ENCODE measurements at places on chromosomes 6 and 20.

GRCh38 chr6:20490591-20490990 is 43.7 kb upstream of the CDKAL1 start:
- DNase-seq, result no peak

GRCh38 chr20:10388597-10388996 is 45.4 kb downstream of the MKKS start:
- DNase-seq, result no peak

- peak; percentile 21 for DNase-seq
These were observed 46.8 kb downstream of the CEP43 start for GRCh38 chr6:167045828-167046580.

DNA sequence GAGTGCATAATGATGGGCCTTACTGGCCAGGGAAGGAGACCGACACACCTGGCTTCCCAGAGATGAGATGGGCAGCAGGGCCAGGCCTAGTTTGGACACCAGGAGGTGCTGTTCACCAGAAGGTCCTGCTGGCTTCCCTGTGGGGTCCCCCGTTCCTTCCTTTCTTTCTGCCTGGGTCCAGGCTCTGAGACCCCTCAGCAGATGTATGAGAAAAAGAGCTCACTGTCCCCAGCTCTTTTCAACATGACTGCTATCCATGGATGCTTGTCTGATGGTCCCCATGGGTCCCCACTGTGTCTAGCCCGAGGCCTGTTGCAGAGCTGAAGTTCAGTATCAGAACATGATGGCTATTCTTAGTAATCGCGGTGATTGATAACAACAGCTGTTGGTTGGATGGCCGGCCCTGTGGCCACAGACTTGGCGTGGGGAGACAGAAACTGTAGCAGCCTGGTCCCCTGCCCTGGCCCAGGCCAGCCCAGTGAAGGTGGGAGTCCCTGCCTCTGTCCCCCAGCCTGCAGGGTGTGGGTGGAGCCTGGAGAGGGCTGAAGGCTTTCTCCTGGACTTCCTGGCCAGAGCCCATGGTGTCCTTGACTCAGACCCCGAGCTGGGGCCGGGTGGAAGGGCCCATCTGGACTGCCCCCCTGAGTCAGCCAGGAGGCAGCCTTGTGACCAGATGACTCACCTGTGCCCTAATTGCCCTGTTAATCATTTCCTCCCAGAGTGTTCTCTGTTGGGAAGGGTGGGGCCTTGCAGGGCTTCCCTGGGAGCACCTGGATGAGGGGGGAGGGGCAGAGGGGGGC is 9.9 kb upstream of the BAK1 start:
- DNase-seq, result peak; percentile 97

DNA sequence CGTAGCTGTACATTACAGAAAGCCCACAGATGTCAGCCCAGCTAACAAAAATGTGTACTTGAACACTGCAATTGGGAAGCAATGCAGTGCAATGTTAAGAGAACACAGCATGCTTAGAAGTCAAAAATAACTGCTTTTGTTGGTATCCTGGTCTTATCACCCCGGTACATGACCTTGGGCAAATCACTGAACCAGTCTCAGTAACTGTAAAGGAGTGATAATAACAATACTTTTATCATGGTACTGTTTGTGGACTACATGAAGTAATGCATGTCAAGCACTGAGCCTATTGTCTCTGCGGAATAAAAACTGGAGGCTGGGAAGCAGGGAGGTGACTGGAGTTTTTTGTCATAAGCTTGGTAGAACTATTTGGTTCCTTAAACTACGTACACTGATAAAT is 44.7 kb upstream of the SPDEF start:
- no peak for DNase-seq

DNA sequence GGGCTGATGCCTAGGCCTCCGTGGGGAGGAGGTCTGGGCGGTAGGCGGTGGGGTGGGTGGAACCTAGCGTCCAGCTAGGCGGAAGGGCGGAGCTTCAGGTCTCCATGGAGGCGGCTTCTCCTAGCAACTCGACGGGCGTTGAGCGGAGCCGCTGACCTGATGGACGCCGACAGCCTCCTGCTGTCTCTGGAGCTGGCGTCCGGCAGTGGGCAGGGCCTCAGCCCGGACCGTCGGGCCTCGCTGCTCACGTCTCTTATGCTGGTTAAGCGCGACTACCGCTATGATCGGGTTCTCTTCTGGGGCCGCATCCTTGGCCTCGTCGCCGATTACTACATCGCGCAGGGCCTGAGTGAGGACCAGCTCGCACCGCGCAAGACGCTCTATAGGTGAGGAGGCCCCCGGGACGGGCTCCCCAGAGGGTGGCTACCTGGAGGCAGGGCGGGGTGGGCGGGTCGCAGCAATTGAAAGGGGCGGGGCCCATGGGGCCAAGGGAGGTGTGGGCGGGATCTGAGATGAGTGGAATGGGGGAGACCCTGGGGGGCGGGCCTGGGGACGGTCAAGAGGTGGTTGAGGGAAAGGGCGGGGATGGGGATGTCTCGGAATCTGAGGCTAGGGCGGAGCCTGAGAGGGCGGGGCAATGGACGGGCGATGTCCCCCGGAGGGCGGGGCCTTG is at the start of gene RSPH9:
Gene RSPH9, plus strand, starts transcription at position 97 of the 673 bp plus-strand sequence. Its CDS starts 63 bp downstream, at position 160.
- no peak for DNase-seq

- peak; percentile 13 for DNase-seq
These were observed 157.1 kb upstream of the SMLR1 start for GRCh38 chr6:130670142-130670541.

- no peak for DNase-seq
These were observed 85.6 kb downstream of the ANKRD6 start for GRCh38 chr6:89518352-89519055.

DNA sequence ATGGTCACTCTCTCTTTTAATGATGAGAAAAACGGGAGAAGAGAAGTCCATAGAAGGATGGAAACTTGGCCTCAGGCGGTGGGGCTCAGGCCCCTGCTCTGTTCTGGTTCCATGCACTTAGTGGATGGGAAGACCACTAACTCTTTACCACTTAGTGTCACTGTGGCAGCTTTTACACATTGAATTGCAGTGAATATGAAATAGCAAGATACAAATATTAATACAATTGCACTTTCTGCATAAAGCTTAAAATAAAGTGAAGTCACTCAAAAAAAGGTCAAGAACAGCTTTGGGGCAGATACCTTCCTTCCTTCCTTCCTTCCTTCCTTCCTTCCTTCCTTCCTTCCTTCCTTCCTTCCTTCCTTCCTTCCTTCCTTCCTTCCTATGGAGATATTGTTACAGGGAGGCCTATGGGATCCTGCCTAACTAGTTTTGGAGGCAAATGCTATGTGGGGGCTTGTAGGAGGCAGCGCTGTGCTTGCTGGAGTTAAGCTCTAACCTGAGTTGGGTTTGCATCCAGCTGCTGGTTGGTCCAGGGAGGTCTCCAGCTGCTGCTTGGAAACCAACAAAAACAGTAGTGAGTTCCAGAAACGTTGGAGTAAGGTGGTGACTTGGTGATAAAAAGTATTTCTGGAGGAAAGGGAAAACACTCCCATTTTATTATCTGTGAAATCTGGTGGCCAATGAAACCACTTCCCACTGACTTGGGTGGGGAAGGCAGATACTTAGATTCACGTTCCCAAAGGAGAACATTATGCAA is 62.3 kb upstream of the NKX2-2 start:
- DNase-seq, result no peak

DNA sequence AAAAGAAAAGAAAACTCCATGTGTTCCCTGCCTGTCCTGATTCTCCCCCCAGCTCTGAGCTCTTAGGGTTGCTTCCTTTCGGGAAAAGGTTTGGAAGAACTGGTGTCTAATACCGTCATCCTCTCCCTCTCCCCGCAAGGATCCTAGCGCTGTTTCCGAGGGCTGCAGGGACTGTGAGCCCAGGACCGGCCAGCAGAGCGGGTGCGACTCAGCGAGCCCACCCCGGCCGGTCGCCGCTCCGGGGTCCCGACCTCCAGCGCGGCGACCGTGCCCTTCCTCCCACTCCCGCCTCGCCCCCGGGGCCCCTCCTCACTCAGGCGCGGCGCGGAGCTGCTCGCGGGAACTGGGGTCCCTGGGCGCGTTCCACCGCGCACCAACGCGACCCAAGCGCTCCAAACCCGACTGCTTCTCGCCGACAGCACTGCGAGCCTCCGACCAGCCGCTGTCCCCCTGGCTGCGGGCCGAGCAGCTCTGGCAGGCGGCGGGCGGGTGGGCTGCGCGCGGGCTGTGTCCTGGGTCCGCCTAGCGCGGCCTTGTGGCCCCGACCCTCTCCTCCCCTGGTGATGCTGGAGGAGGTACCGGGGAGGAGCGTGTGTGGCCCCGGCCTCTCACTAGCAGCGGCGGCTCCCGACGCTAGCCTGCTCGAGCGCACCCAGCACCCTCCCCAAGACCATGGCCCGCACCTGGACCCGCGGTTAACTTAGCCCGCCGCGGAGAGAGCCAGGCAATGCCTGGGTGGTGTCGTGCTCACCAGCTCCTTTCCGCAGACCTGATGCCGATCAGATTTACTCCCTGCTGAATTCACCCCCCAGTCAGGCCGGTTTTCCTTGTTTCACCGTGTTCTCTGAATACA is at the start of gene PLA2G7:
Gene PLA2G7, minus strand, starts transcription at position 509 of the 853 bp plus-strand sequence. CDS start 12,484 bp downstream, outside the sequence.
- no peak for DNase-seq

DNA sequence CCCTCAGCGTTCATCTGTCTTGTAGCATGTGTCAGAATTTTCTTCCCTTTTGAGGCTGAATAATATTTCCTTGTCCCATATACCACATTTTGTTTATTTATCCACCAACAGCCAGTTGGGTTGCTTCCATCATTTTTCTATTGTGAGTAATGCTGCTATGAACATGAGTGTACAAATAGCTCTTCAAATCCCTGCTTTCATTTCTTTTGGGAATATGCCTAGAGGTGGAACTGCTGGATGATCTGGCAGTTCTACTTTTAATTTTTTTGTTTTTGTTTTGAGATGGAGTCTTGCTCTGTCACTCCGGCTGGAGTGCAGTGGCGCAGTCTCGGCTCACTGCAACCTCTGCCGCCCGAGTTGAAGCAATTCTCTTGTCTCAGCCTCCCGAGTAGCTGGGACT is 64.7 kb downstream of the SASH1 start:
- DNase-seq, result no peak

- peak; percentile 32 for DNase-seq
These were observed 45.7 kb downstream of the OR2B2 start for GRCh38 chr6:27866357-27867050.

DNA sequence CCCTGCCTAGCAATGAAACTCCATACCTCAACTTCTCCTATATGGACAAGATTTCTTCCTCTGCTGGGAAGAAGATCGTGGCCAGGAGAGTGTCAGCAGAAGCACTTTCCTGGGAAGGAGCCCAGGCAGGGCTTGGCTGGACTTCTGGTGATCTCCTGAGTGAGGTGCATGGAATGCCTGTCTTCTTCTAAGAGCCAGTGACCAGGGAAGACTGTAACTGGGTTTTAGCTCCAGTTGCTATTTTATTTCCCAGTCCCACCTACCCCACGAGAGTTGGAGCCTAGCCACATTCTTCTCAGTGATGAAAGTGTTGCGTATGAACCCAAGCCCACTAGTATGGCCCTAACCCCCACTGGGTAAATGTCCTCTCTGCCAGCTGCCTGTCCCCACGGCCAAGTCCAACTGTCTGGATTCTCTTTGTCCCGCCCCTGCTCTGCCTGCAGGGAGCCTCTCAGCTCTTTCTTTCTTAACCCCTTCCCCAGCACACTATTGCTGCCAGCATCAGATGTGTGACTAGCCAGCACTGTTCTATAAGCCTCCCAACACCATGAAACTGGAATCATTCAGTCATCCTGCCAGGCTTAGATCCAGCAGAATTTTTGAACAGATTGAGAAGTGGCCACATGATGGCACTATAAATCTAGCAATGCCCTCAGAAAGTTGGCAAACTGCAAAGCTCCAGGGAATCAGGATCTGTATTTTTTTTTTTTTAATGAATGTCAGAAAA is 69.8 kb upstream of the FAM184A start:
- DNase-seq, result peak; percentile 79

DNA sequence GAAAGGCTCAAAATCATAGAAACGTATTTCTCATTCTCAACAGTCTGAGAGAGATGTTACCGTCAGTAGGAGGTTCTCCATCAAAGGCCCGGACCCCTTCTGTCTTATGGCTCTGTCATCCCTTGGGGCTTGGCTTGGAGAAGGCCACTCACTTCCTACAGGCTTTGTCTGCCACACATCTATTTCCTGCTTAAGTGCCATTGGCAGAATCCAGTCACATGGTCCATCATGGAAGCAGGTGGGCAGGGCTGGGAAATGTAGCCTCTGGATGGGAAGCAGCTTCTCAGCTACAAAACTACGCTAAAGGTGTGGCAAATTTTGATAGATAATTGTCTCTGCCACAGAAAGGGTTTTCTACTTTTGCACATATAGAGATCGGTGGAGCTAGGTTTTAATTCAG is 12.6 kb upstream of the ZFP64 start:
- no peak for DNase-seq

GRCh38 chr6:161195386-161195785 is 78.5 kb downstream of the AGPAT4 start:
- DNase-seq, result no peak

GRCh38 chr6:158808941-158809678 is 10.1 kb downstream of the EZR start:
- DNase-seq, result peak; percentile 78

DNA sequence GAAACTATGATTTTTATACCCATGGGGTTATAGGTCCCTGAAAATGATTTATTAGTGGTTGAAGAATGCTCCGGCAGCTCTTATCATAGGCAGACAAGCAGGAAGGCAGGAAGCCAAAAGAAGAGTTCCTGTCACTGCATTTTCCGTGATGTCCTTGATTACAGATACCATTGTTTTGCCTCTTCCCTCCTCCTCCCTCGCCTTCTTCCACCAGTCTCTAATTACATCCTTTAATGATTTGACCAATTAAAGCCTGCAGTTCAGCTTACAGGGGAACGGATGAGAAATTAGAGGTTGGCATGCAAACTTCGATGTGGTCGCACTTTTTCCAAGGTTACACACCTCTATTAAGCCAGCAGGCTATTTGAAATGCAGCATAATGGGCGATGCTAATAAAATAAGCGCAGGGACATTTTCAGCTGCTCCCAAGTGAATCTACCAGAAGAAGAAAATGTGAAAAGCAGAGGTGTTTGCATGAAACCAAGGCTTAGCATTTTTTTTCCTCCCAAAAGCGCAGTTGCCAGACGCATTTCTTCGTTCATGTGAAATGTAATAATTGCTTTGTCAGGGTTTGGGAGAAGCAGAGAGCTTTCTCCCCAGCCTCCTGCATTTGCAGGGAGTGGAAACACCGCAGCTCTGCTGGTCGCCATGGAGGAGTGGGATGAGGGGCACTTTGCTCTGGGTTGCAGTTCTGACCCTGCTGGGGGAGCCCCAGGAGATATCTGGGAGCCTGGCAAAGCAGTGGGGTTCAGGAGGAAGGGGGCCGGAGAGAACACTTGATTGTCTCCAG is 6.0 kb downstream of the NOX3 start:
- no peak for DNase-seq

- no peak for DNase-seq
These were observed 185.5 kb upstream of the NRSN1 start for GRCh38 chr6:23940466-23940865.
